ENCODE measurements at places on chromosomes 4 and X.

DNA sequence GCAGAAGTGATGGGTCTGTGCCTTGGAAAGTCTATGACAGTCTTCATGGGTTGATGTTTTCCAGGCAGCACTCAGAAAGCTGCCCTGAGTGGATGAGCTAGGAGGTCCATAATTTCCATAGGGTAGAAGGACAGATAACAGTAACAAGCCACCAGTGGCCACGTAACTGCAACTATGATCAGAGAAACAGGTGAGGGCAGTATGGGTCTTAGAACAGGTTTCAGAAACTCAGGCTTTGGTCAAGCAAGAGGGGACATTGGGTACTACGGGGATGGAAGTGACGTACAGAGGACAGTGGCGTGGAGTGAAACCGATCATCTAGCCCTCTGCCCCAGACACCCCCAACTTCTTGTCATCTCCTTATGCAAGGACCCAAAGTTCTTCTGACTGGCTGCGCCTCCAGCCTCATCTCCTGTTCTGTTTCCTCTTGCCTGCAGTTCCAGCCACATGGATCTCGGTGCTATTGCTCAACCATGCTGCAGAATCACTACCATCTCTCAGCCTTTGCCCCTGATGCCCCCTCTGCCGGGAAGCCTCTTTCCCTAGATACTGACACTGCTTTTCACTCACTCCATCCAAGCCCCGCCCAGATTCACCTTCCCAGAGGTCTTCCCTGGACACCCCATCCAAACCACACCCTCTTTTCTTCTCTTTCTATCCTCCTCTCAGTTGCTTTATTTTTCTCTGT lies 123.4 kb downstream of the MFAP3L start:
- no peak for DNase-seq

DNA sequence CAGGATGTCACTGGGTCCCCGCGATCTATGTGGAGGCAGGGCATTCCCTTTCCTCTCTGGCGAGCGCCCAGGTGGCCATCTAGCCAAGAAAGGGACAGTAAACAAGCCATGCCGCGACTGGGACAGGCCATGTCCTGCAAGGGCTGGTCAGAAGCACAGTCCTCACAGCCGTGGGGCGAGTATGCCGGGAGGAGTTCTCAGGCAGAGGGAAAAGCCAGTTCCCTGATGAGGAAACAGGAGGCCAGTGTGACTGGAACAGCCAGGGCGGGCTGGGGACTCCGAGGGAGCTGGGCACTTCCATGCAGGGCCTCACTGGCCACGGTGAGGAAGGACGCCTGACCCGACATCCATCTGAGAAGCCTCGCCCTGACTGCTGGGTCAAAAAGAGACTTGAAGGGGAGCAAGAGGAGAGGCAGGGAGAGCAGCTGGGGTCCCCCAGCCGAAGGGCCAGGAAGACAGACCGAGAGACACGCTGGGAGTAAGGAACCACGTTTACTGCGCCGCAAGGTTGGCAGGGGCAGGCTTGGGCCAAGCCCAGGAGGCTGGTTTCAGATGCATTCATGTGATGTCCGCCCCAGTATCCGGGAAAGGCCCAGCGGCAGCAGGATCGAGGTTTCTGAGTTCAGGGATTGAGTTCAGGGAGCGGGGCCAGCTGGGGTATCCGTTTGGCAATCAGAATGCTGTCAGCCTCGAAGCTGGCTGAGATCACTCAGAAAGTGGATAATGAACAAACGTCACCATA lies 15.0 kb downstream of the CFAP99 start:
- DNase-seq, result no peak

- no peak for DNase-seq
Observed at GRCh38 chr4:117385526-117385925, 300.1 kb upstream of the TRAM1L1 start.

DNA sequence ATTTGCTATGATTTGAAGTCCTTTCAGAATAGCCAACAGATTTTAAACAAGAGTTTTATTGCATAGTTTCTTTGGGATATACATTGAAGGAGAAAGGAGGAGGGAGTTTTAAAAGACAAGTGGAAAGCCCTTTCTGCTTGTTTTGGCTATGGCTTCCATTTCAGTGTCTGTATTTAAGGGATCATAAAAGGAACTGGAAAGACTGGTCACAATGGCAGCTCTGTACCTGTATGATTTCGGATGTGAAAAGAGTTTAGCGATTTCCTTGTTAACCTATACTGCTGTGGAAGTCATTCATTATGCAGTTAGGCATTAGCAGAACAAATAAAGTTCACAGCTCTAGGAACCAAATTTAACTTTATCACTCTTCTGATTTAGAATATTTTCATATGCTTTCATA lies 60.7 kb downstream of the TET2 start:
- no peak for DNase-seq

DNA sequence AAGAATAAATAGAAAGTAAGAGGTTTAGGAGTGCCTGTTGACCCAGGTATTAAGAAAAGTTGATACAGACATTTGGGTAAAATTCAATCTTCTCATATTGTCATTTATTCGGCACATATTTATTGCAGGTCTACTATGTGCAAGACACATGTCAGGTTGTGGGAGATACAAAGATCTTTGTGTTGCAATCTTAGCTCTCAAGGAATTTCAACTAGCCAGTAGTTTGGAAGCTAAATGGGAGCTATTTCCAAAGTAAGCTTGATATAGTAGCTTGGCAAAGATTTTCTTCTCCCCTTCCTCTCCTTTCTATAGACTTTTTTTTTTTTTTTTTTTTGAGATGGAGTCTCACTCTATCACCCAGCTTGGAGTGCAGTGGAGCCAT lies 122.9 kb downstream of the SYNPO2 start:
- DNase-seq, result no peak

DNA sequence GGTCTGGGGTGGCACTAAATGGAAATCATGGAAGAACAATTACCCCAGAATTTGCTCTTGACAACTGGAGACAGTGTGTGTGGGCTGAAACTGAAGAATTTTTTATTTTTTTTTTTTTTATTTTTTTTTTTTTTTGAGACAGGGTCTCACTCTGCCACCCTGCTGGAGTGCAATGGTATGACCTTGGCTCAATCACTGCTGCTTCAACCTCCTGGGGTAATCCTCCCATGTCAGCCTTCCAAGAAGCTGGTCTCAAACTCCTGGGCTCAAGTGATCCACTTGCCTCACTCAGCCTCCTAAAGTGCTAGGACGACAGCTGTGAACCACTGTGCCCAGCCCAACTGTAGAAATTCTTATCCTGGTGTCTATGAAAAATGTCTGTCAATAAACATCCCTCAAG lies 127.9 kb upstream of the MAP3K15 start:
- no peak for DNase-seq

- no peak for DNase-seq
Observed at GRCh38 chr4:40165916-40166315, 30.9 kb upstream of the RHOH start.

GRCh38 chrX:149762696-149763614 lies 10.9 kb upstream of the HSFX1 start:
- DNase-seq, result no peak

GRCh38 chr4:174406383-174406782 lies 115.9 kb downstream of the HPGD start:
- no peak for DNase-seq

GRCh38 chr4:102593147-102593546 lies 92.0 kb downstream of the NFKB1 start:
- DNase-seq, result no peak

DNA sequence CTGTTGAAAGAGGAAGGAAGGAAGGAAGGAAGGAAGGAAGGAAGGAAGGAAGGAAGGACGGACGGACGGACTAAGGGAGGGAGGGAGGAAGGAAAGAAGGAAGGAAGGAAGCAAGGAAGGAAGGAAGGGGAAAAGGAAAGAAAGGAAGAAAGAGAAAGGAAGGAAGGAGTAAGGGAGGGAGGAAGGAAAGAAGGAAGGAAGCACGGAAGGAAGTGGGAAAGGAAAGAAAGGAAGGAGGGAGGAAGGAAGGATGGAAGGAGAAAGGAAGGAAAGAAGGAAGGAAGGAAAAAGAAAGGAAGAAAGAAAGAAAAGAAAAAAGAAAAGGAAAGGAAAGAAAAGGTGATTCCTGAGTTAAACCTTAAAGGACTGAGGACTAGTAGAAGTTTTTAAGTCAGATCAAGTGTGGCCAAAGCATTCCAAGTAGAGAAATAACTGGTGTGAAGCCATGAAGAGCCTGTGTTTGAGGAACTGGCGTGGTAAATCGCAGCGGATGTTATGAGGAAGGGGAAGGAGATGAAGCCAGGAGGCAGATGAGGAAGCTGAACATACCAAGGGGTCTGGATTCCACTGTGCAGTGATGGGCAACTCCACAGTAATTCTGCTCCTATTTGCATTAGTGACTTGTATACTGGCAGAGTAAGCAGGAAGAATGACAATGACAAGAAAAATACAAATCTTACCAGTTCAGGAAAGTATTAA lies 163.5 kb downstream of the MGST2 start:
- DNase-seq, result no peak

DNA sequence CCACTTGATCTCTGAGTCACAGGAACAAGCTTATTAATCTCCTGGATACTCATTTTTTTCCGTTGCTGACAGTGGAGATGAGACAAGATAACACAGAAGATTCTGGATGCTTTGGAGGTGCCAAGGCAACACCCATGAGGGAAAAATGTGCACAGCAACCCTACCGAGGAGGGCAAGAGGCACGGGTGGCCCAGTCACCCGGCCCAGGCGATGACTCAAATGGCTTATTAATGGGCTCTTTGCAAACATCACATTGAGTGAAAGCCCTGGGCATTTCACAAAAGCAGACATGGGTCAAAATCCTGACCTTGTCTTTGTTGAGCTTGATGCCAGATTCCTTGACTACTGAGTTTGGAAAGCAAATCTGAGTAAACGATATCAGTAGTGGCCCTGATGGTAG lies 315.1 kb downstream of the STK32B start:
- DNase-seq, result no peak

GRCh38 chr4:153418121-153418520 lies 48.0 kb upstream of the TMEM131L start:
- no peak for DNase-seq

GRCh38 chr4:99029018-99029735 lies 33.7 kb downstream of the METAP1 start:
- no peak for DNase-seq

- no peak for DNase-seq
Observed at GRCh38 chr4:100690812-100691211, 173.0 kb upstream of the EMCN start.

GRCh38 chr4:103400405-103400804 lies 202.3 kb upstream of the CENPE start:
- DNase-seq, result no peak

- DNase-seq, result no peak
Observed at GRCh38 chrX:133745349-133745748, 240.0 kb downstream of the GPC3 start.

DNA sequence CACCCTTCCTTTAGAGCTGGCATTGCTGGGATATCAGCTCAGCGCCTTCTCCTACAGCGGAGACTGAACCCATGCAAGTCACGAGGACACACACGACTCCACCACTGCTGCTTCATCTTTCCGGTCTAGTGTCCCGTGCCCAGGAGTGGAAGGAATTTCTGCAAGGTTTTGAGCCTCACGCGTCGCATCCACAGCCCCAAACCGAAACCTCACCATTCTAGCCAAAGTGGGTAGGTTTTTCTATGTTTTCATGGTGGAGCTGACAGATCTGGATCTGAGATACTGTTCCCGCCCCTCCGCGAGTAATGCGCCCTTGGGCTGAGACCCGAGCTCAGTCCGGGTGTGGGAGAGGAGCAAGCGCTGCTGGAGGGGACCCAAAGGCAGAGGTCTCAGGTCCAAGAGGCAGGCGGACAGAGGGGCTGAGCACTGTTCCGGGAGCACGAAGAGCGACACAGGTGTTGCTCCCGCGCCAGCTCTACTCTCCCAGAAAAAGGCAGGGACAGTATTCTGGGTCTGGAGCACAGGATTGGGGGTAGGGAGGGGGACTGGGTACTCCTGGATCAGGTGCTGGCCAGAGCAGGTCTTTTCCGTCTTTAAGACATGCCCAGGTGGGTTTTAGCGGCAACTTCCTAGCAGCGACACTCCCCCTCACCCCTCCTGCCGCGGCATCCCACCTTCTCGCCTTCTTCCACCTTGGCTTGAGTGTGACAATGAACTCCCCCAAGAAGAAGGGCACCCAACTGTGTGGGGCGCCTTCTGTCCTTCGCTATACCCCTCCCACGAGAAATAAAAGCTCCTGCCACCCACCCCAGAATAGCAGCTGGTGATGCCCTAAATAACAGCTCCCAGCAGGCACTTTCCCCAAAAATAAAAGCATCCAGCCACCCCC lies 1.8 kb downstream of the EPHA5 start:
- no peak for DNase-seq

DNA sequence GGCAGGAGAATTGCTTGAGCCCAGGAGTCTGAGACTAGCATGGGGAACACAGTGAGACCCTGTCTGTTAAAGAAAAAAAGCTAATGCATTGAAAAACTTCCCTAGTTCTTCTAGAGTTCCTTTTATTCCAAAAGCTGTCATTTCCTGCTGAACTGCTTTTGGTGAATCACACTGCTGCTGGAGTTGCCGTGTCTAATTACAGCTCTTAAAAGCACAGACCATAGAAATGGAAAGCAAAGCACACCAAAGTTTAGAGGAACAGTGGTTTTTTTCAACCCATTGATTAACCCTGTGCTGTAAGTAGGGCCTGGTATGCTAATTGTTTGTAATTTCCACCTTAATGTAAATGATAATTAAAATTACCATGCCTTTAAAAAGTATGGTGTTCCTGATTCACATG lies 52.4 kb downstream of the SEPTIN11 start:
- no peak for DNase-seq

GRCh38 chrX:70171624-70172023 lies 5.7 kb upstream of the DGAT2L6 start:
- DNase-seq, result no peak

GRCh38 chrX:71102292-71102691 lies 4.2 kb downstream of the CXorf65 start:
- DNase-seq, result no peak

DNA sequence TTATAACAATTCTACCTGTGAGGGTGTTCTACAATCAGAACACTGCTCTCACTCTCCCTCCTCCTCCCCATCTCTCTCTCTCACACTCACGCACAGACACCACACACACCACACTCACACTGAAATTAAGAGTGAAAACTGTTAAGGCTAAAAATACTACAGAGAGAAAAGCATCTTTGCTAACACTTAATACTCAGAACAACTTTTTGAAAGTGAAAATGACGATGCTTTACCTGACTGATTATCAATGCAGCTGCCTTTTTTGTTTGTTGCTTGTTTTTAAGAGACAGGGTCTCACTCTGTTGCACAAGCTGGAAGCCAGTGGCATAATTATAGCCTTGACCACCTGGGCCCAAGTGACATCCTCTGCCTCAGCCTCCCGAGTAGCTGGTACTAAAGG lies 222.4 kb downstream of the APBB2 start:
- DNase-seq, result no peak

GRCh38 chr4:127782025-127782274 lies 172 bp upstream of the HSPA4L start:
- DNase-seq, result peak; percentile 46

DNA sequence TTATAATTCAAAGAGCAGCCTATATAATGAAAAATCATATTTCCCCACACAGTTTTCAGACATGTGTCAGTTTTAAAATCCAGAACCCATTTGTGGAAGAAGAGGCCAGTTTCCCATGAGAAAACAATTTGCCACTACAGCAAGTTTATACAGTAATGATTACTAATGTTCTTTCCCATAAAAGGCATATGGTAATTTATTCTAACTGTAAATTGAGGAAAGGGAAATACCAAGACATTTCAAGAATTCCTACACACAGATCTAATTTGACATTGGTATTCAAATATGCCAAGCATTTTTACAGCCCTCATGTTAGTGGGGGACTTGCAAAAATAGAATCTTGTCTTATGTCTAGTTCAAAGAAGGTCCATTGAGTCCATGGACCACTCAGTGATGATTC lies 1368.6 kb downstream of the FSTL5 start:
- DNase-seq, result no peak

- no peak for DNase-seq
Observed at GRCh38 chrX:73683236-73683859, 120.4 kb downstream of the CHIC1 start.

- DNase-seq, result no peak
Observed at GRCh38 chr4:169156392-169156791, 114.4 kb downstream of the SH3RF1 start.
